ENCODE measurements at places on chromosomes 1 and 21.
A peak's percentile ranks its signal among the peaks of the same experiment; 100 is the strongest.

GRCh38 chr1:93699503-93700168, 18.0 kb upstream of the BCAR3 start:
- DNase-seq = no peak

DNA sequence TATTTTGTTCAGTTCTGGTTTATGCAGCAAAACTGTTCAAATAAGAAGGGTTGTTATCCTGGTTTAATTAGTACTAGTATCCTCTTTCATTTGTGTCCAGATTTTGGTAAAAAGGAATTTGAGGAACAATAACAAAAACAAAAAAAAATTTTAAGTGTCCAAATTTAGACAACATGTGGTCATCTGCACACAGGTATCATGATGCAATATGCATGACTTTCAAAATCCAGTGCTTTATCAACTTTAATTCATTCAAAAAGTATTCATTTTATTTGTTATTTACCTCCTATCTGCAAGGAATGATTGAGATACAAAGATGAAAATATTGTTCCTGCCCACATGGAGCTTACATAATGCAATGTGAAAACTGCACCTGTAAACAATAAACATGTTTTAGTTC, 16.7 kb upstream of the MAGI3 start:
- DNase-seq = no peak

- DNase-seq = peak; percentile 86
These were observed 7.7 kb downstream of the EPHX1 start for GRCh38 chr1:225817611-225818061.

DNA sequence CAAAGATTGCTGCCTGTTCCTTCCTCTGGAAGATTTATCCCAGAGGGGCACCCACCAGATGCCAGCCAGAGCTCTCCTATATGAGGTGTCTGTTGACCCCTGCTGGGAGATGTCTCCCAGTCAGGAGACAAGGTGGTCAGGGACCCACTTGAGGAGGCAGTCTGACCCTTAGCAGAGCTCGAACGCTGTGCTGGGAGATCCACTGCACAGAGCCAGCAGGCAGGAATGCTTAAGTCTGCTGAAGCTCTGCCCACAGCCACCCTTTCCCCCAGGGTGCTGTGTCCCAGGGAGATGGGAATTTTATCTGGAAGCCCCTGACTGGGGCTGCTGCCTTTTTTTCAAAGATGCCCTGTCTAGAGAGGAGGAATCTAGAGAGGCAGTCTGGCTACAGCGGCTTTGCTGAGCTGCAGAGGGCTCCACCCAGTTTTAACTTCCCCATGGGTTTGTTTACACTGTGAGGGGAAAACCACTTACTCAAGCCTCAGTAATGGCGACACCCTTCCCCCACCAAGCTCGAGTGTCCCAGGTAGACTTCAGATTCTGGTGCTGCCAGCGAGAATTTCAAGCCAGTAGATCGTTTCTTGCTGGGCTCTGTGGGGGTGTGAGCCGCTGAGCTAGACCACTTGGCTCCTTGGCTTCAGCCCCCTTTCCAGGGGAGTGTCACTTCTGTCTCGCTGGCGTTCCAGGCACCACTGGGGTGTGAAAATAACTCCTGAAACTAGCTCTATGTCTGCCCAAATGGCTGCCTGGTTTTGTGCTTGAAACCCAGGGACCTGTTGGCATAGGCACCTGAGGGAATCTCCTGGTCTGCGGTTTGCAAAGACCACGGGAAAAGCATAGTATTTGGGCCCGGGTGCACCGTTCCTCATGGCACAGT, 51.1 kb upstream of the PDC start:
- DNase-seq = no peak

GRCh38 chr1:180838535-180838934, 74.2 kb upstream of the KIAA1614 start:
- DNase-seq = no peak

DNA sequence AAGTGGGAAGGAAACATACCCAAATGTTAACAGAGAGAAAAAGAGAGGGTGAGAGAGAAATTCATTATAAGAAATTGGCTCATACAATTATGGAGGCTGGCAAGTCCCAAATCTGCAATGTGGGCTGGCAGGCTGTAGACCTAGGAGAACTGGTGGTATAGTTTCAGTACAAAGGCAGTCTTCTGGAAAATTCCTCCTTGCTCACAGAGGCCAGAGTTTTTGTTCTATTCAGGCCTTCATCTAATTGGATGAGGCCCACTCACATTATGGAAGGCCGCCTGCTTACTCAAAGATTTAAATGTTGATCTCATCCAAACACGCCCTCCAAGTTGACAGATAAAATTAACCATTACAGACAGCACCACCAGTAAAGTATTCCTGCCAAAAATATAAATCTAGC, 36.1 kb upstream of the CAPZB start:
- no peak for DNase-seq

- no peak for DNase-seq
These were observed 14.7 kb downstream of the INTS3 start for GRCh38 chr1:153742411-153743142.

- DNase-seq = peak; percentile 12
These were observed 23.4 kb downstream of the SLAMF6 start for GRCh38 chr1:160499631-160500030.
